ENCODE measurements at places on chromosomes 12 and 14. TPM values are rescaled to one million over a fixed set of nuclear protein-coding genes. Genes with fewer than 3 reads are reported as not detected.

The VRTN gene
- not detected for total RNA-seq

The TAS2R14 gene
- 5.5 TPM for total RNA-seq

The FAM222A gene
- 0.62 TPM for total RNA-seq

The TMEM260 gene
- 12.5 TPM for total RNA-seq

The BLOC1S1 gene
- total RNA-seq = 118 TPM

The SERPINA5 gene
- total RNA-seq = 13.6 TPM

The HOXC10 gene
- total RNA-seq = 27.9 TPM

GRCh38 chr14:89773644-89774316 is 180.8 kb downstream of the EFCAB11 start:
- DNase-seq = no peak

DNA sequence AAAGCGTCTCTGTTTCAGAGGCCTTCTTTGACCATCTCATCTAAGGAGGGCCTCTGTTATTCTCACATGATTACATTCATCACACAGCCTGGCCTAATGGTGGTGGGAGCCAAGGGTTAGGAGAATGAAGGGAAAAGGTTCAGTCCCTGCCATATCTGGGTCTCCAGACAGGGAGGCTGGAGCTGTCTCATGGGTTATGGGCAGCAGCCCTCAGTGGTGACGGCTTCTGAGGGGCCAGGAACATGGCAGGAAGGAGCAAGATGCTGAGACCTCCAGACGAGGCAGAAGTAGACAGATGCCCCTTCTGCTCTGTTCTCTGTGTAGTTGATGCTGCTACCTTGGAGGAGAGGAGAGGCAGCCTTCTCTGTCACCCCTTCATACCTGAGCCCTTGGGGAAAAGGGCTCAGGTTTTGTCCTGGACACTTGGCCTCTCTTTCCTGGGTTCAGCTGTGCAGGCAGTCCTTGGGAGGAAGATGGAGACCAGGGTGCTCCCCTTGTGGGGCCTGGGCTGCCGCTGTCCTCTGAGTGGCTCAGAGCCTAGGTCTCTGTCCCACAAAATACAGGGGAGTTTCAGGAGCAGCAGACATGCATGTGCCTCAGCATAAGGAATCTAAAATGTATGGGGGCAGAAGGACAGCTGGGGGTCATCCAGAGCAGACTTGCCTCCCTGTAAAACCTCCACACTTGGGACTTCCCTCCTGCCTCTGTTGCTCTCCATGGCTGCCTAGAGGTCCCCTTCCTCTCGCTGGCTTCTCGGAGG is 3.6 kb downstream of the IFI27L2 start:
- peak; percentile 52 for DNase-seq

GRCh38 chr12:113497693-113498092 is 26.0 kb upstream of the LHX5 start:
- DNase-seq = no peak

DNA sequence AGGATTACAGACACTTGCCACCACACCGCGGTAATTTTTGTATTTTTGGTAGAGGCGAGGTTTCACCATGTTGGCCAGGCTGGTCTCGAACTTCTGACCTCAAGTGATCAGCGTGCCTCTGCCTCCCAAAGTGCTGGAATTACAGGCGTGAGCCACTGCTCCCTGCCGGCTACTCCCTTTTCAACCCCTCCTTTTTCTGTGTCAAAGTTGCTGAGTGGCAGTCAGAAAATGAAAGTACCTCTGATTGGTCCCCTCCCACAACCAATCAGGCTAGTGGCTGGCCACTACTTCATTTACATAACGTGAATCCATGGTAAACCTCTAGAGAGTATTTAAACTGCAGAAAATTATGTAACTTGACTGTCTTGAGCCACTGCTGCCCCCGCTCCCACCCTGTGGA is 5.9 kb downstream of the RESF1 start:
- DNase-seq = no peak

DNA sequence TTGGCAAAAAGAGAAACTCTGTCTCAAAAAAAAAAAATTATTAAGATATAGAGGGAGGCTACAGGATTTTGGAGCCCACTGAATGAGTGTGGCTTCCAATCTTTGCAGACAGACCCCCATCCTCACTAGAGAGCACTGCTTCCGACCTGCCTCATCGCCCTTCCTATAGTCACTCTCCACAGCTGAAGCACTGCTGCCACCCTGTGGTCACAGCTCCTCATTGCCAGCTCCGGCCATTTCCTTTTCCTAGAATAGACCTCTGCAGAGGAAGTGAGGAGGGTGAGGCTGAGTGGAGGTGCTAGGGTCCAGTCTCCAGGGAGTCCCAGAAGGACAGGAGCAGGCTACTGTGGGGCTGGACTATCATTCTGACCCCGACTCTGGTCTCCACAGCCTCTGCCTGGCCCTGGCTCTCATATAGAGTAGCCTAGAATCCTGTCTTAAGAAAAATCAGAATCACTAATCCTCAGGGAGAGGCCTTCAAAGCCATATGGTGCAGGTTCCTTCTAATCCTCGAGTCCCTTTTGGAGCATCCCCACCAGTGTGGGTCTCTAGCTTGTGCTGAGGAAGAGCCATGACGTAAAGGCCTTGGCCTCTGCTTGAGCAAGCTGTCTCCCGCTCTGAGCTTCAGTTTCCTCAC is 1.4 kb upstream of the NPFF start:
- peak; percentile 92 for DNase-seq

- DNase-seq = no peak
Observed at GRCh38 chr14:64550621-64551333, 1.0 kb downstream of the PPP1R36 start.

DNA sequence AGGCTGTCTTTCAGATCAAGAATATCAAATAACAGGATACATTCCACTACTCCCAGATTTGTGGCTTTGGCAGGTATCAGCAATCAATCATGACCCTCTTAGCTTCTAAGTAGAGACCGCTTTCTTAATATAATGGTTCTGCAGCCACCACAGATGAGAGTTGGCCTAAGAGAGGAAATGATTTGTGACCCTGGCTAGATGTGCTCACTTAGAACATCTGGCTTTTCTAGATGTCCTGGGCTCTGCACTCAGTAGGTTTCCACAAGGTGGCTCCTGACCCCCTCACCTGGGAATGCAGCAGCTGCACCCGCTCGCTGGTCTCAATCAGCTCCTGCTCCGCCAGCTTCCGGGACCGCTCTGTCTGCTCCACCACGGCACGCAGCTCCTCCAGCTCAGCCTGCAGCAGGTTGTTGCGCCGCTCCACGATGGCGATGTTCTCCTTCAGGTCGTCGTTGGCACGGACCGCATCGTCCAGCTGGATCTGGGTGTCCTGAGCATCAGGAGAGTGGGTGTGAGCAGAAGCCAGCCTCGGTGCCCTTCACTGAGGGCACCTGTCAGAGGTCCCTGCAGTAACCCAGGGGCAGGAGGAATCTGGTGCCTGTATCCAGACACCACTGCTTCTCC is 8.9 kb downstream of the CMTM5 start:
- DNase-seq = no peak

DNA sequence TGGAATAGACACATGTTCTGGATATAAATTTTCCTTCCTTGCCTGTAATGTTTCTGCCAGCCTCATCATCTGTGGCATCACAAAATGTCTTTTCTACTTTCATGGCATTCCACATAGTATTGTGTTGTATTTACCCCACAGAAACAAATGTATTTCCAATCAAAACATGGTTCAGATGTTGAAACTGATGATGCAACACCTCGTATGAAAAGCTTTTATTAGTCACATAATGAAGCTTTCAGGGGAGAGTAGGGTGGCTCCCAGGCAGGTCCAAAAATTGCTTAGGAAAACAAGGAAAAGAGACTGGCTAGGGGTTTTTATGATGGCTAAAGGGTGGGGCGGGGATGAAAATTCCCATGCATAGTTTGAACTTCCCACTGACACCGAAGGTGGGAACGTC is 29.1 kb upstream of the ZNF641 start:
- no peak for DNase-seq

DNA sequence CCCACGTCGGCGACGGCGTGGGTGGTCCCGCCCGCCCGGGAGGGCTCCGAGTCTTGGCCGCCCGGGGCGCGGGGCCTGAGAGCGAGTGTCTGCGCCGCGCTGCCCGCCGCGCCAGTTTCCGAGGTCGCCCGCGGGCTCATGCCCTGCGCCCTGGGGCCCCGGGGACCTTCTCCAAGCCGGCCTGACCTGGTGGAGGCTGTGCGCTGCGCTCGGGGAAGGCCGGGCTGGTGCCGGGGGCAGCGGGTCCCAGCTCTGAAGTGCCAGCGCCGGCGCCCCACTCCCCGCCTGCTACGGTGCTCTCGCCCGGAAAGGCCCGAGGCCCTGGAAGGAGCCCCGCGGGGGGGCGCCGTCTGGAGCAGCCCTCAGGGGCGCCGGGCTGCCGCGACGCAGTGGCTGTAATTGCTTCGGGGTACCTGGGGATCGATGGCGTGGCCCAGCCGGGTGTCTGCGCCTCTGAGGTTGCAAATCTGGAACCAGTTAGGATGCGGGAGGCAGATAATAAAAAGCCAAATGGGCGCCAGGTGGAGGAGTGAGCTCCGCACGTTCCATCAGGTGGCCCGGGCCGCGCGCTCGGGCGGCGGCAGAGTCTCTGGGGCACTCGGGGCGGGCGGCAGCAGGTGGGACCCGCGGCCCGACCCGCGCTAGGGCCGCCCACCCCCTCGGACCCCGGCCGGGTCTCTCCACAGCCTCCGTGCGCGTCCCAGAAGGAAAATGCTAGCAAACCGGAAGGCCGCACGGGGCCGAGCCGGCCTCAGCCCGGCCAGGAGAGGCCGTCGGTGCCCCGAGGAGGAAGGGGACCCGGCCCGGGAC is 102.3 kb upstream of the DIO3 start:
- DNase-seq = peak; percentile 57

Measured in posterior vena cava (tissue), 2 donors.